ENCODE measurements at places on chromosomes 2 and 18. TPM values are rescaled to one million over a fixed set of nuclear protein-coding genes. Genes with fewer than 3 reads are reported as not detected.

DNA sequence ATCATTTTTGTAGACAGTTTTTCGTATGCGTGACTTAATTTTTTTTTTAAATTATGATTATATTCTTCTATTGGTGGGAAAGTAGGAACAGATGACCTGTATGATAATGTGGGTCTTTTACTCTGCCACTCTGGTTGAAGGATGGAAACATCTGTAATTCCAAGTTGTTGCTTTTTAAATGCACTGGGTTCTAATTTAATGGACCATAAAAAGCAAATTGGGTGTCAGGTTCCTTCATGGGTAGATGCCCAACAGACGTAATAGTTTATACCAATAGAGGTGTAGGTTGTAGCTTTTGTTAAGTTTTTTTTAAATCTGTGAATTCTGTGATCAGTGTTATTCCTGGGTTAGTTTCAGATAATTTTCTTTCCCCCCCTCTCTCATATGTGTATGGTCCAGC lies 117.6 kb downstream of the MAP4K4 start:
- no peak for DNase-seq
- H3K4me1 ChIP-seq, result peaks cover 11% of the 10 kb centered on the region
- no peaks in the 10 kb centered on the region for H3K27me3 ChIP-seq
- H3K4me3 ChIP-seq, result no peak overlapping the region
- H3K27ac ChIP-seq, result no peak overlapping the region

GRCh38 chr2:205188239-205189138 lies 493.8 kb upstream of the NRP2 start:
- peak; percentile 55 for DNase-seq
- H3K27me3 ChIP-seq, result no peaks in the 10 kb centered on the region
- no peak overlapping the region for H3K27ac ChIP-seq
- no peaks in the 10 kb centered on the region for H3K36me3 ChIP-seq
- H3K4me3 ChIP-seq, result no peak overlapping the region

GRCh38 chr2:152175012-152175367 lies 573 bp downstream of the STAM2 start:
- H3K36me3 ChIP-seq, result peaks cover 5% of the 10 kb centered on the region
- no peak overlapping the region for H3K27ac ChIP-seq
- H3K4me1 ChIP-seq, result no peaks in the 10 kb centered on the region
- no peaks in the 10 kb centered on the region for H3K27me3 ChIP-seq
- DNase-seq, result no peak
- peak overlapping the region; percentile 95 for H3K4me3 ChIP-seq

- H3K4me1 ChIP-seq, result no peaks in the 10 kb centered on the region
- no peak overlapping the region for H3K27ac ChIP-seq
- no peaks in the 10 kb centered on the region for H3K36me3 ChIP-seq
- DNase-seq, result no peak
- H3K4me3 ChIP-seq, result no peak overlapping the region
Observed at GRCh38 chr18:49857708-49858107, 44.4 kb upstream of the ACAA2 start.

GRCh38 chr2:18104595-18105224 lies 226.2 kb downstream of the KCNS3 start:
- no peaks in the 10 kb centered on the region for H3K4me1 ChIP-seq
- DNase-seq, result no peak
- no peaks in the 10 kb centered on the region for H3K27me3 ChIP-seq
- no peak overlapping the region for H3K4me3 ChIP-seq
- H3K36me3 ChIP-seq, result no peaks in the 10 kb centered on the region
- no peak overlapping the region for H3K27ac ChIP-seq

GRCh38 chr2:71173096-71173495 lies 42.7 kb downstream of the MPHOSPH10 start:
- no peak overlapping the region for H3K4me3 ChIP-seq
- no peaks in the 10 kb centered on the region for H3K4me1 ChIP-seq
- no peak overlapping the region for H3K27ac ChIP-seq
- DNase-seq, result no peak

- no peaks in the 10 kb centered on the region for H3K27me3 ChIP-seq
- H3K36me3 ChIP-seq, result no peaks in the 10 kb centered on the region
- H3K4me1 ChIP-seq, result no peaks in the 10 kb centered on the region
- no peak overlapping the region for H3K4me3 ChIP-seq
- DNase-seq, result no peak
- no peak overlapping the region for H3K27ac ChIP-seq
Observed at GRCh38 chr2:98911376-98912154, 24.5 kb downstream of the CRACDL start.

DNA sequence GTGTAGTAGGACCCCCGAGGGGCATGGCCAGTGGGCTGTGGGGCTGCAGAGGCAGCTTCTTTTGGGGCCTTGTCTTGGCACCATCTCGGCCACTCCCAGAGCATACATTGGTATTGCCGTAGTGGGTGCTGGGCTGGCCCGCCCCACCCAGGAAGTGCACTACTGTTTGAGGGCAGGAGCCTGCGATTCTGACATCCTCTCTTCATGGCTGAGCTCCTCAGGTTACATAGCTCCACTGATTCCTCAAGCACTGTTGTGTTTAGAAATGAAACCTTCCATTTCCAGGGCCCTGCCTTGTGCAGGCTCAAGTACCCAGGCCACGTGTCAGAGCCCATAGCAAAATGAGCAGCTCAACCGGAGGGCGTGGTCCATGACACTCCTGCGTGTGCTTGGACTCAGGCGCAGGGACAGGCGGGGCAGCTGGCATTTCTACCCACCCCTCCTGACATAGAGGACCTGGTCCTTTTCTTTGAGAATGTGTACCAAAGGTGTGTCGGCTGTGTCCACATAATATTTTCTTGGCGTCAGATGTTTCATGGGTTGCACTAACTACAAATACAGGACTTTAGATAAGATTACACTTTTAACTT lies 67.9 kb downstream of the DGKD start:
- no peak for DNase-seq
- peaks cover 8% of the 10 kb centered on the region for H3K4me1 ChIP-seq
- no peaks in the 10 kb centered on the region for H3K27me3 ChIP-seq
- H3K4me3 ChIP-seq, result no peak overlapping the region

DNA sequence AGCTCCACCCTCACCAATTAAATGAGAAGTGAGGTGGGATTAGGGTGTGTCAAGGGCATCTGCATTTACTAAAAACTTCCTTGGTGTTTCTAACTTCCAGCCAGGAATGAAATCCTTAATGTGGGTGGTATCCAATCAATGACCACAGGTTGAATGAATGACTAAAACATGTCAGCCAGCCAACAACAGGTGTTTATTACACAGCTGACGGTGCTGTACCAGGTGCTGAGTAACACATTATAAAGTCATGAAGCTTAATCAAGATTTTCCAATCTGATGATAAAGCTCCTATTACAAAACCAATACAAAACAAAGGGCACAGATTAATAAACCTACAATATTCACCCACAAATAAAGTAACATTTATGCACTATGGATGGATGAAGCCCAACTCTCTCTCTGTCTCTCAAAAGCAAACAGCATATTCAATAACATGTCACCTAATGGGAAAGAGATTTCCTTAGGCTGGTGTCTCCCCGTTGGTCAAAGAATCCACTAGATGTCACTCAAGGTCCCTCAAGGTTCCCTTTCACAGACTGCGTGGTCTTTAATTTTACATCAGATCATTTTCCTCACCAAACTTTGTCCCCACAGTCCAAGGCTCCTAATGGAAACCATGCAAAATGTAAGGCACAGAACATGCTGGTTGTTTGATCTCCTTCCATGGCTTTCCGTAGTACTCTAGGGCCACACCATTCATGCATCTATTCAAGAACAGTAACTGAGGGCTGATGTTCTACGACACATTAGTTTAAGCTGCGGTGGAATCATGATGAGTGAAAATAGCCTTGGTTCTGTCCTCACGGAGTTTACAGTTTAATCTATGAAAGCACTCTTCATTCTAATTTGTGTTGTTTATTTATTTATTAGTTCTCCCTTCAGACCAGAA lies 6.4 kb upstream of the PTPN4 start:
- H3K4me3 ChIP-seq, result no peak overlapping the region
- H3K4me1 ChIP-seq, result no peaks in the 10 kb centered on the region
- no peaks in the 10 kb centered on the region for H3K27me3 ChIP-seq
- H3K27ac ChIP-seq, result no peak overlapping the region

DNA sequence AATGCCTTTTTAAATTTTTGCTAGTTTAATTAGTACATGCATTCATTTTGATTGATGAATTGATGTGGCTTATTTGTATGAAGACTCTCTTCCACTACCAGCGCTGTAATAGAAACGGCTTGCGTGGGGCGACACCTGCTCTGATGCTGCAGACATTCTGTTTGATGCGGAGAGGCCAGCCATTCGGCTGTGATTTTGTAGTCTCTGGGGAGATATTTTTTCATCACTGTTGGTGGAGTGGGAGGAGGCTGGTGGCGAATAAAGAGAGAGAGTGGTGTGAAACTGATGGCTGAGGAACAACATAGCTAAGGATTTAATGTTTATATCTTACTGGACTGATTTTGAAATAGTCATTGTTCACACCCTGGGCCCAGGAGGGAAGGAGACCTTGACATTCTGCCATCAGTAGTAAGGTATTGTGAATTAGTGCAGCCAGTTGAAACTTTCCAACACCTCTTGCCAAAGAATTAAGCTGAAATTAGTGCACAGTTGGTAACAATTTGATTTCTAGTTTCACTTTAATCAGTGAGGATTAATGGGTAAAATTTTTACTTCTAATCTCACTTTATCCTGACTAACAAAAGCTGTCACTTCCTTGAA lies 224.1 kb downstream of the MTX2 start:
- peaks cover 3% of the 10 kb centered on the region for H3K4me1 ChIP-seq
- H3K27ac ChIP-seq, result no peak overlapping the region
- no peaks in the 10 kb centered on the region for H3K27me3 ChIP-seq

DNA sequence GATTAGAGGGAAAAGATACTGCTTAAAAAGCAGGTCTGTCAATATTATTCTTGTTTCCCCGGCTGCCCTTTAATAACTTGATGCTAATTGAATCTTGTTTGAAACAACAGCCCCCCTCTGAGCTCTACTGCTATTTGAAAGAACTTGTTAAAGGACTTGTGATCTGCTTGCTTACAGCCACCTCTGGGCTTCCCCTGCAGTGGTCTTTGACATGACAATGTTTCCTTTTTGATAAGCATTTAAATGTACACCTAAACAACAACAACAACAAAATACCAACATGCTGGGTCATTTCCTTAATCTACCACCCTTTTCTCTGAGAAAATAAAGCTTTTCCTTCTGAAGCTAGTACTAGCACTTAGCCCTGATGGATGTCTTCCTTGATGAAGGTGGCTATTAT lies 3.9 kb downstream of the HOXD1 start:
- H3K4me1 ChIP-seq, result no peaks in the 10 kb centered on the region
- H3K4me3 ChIP-seq, result no peak overlapping the region
- no peak for DNase-seq
- no peaks in the 10 kb centered on the region for H3K36me3 ChIP-seq

- H3K27ac ChIP-seq, result no peak overlapping the region
- no peaks in the 10 kb centered on the region for H3K36me3 ChIP-seq
- H3K4me3 ChIP-seq, result no peak overlapping the region
- no peak for DNase-seq
- no peaks in the 10 kb centered on the region for H3K4me1 ChIP-seq
Observed at GRCh38 chr2:151851761-151852160, 23.5 kb upstream of the ARL5A start.

DNA sequence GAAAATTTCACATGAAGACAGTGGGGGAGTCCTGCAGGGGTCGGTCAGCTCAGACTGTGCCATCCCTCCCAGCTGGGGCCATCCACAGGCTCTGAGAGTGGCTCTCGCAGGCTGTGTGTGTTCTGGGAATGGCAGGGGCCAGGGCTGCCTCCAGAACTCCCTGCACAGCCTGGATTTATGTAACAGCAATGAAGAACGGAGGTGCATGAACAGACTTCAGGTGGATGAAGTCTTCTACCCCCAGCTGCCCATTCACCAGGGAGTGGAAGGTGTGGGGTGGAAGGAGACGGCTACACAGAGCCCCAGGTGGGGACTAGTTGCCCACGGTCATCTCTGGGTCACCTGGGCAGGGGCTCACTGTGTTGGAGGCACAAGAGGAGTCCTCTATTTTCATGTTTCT lies 56.1 kb upstream of the HDAC4 start:
- peaks cover 6% of the 10 kb centered on the region for H3K36me3 ChIP-seq
- no peaks in the 10 kb centered on the region for H3K4me1 ChIP-seq
- peak; percentile 4 for DNase-seq
- H3K4me3 ChIP-seq, result no peak overlapping the region
- H3K27me3 ChIP-seq, result no peaks in the 10 kb centered on the region
- no peak overlapping the region for H3K27ac ChIP-seq

- peaks cover 32% of the 10 kb centered on the region for H3K36me3 ChIP-seq
- H3K27me3 ChIP-seq, result no peaks in the 10 kb centered on the region
- no peak for DNase-seq
- H3K27ac ChIP-seq, result no peak overlapping the region
- H3K4me3 ChIP-seq, result no peak overlapping the region
Observed at GRCh38 chr2:26384597-26384996, 17.1 kb upstream of the DRC1 start.

- no peaks in the 10 kb centered on the region for H3K4me1 ChIP-seq
- H3K27ac ChIP-seq, result no peak overlapping the region
- DNase-seq, result no peak
- H3K4me3 ChIP-seq, result no peak overlapping the region
- peaks cover 2% of the 10 kb centered on the region for H3K36me3 ChIP-seq
Observed at GRCh38 chr2:47724221-47724981, 58.5 kb upstream of the MSH6 start.

DNA sequence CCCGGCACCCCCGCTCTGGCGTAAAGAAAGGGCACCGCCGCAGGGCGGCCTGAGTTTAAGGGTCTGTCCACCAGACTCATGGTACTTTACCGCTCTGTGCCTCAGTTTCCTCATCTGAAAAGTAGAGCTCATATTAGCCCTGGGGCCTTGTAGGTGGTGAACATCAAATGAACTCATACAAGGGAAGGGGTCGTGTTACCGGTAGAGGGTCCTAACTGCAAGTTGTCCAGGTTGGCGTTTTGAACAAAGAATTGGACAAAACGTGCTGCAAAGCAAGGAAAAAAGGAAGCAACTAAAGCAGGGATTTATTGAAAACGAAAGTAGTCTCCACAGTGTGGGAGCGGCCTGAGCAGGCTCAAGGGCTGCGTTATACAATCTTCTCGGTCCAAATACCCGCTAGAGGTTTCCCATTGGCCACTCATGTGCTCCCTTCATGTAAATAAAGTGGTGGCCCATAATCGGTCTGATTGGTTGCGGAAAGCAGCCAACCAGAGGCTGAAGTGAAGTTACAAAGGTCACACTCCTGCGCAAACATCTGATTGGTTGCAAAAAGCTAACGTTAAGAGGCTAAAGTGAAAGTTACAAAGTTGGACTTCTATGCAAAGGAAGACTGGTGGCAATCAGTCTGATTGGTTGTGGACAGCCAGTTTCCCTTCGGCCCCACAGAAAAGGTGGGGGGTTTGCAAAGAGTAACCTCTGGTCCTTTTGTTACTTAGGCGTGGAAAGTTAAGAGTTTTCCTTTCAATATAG lies 80.7 kb upstream of the LDLRAD4 start:
- no peak overlapping the region for H3K27ac ChIP-seq
- peaks cover 6% of the 10 kb centered on the region for H3K36me3 ChIP-seq

GRCh38 chr2:223053484-223054192 lies 1.6 kb downstream of the KCNE4 start:
- no peaks in the 10 kb centered on the region for H3K36me3 ChIP-seq
- 0 out of 3 replicates have a peak overlapping the region, but pooled peaks have one; percentile 34 for H3K4me3 ChIP-seq
- no peaks in the 10 kb centered on the region for H3K4me1 ChIP-seq
- DNase-seq, result no peak
- no peak overlapping the region for H3K27ac ChIP-seq

GRCh38 chr18:37222354-37222998 lies 343.1 kb downstream of the CELF4 start:
- H3K36me3 ChIP-seq, result peaks cover 2% of the 10 kb centered on the region
- H3K4me1 ChIP-seq, result no peaks in the 10 kb centered on the region
- no peak for DNase-seq
- H3K27me3 ChIP-seq, result peaks cover 10% of the 10 kb centered on the region
- no peak overlapping the region for H3K4me3 ChIP-seq

The SPP2 gene
- total RNA-seq, result not detected

The MYL12A gene
- total RNA-seq, result 279 TPM

The CPLX4 gene
- not detected for total RNA-seq

The ATP6V1C2 gene
- 1.2 TPM for total RNA-seq

The GCC2 gene
- 46.7 TPM for total RNA-seq

The GPR35 gene
- total RNA-seq, result 1.4 TPM

The EPB41L5 gene
- 44.4 TPM for total RNA-seq

Measured in H9 (cell line).